ENCODE measurements at places on chromosomes 4 and X.

GRCh38 chrX:134139090-134139489 lies 97.9 kb upstream of the CCDC160 start:
- no peak for DNase-seq

DNA sequence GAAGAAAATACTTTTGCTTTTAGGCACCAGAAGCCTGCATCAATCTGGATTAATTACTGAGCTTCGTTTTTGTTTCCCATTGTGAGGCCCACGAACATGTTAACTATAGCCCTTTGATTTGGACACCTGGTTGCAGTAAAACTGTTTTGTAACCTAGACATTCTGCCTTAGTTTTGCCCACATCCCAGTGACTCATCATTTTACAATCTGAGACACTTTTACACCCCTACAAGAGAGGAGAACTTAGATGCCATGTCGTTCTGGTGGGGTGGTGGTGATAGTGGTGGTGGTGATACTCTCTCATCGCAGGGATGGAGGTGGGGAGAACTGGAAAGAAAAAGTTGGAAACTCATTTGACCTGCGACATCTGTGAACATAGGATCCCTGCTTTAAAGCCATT lies 1257.2 kb downstream of the ADGRL3 start:
- DNase-seq: no peak

DNA sequence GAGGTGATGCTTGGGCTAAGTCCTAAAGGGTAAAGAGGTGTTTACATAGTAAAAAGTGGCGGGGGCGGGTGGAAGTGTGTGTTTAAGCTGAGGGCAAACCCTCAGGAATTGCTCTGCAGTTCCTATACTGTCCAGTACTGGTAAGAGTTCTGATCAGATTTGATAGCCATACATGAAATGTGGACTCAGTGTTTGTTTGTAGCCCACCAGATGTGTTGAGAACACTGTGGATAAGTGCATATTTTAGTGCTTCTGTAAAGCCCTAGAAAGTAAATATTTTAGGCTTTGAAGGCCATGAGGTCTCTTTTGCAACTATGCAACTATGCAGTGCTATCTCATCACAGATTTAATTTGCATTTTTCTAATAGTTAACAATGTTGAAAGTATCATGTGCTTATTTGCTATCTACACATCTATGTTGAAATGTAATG lies 80.7 kb upstream of the EOLA2 start:
- no peak for DNase-seq

DNA sequence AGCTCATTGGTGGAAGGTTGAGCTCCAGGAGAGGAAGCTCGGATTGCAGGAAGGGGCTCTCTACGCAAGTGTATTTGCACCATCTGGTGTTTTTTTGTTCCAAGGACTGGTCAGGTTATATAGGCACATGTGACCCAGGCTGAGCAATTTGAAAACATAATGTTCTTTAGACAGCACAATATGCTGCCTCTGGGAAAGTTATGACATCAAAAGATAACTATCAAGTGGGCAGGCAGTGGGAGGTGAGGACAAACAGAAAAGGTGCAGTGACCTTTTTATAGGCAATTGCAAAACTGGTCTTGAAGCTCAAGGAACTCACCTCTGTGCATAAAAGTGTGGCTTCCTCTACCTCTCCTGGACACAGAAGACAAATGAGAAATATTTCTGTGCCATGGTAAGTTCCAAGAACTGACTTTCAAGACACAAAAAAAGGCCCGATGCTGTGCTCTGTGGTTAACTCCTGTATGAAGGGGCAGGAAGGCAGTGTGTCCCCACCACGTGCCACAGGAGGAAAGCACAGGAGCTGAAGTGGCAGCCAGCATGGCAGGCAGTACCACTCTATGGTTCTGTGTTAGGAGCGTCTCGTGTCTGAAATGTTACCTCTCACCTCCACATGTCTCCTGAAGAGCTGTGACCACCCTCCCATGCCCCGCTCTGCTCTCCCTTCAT lies 128.6 kb downstream of the SHROOM3 start:
- no peak for DNase-seq

- no peak for DNase-seq
These were observed 287.6 kb downstream of the ARHGAP24 start for GRCh38 chr4:85762529-85762871.

DNA sequence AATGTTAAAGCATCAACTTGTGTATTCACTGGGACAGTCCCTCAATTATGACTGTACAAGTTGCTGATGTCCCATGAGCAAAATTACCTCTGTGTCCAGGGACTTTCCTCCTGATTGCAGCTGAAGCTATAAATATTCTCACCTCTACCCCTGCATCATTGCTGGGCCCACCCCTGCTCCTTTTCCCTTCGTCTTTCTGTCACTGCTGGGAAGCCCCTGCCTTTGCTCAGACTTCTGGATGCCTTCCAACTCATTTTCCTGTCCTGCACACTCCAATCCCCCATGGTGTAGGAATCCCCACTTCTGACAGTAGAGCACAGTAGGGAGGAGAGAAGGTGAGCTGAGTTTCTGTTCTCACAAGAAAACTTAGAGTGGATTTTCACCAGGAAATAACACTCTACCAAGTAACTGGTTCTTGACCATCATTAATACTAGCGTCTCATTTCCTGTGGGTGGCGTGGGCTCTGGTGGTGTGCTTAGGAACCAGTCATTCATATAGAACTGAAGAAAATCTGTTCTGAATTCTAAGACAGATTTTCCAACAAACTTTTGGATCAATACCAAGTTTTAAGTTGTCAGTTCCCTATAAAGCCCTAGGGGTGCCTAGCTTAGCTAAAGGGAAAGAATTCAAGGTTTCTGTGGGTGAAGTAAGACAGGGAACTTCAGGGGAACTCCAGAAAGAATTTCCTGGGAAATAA lies 136.2 kb upstream of the MED14 start:
- DNase-seq: no peak

GRCh38 chr4:92270908-92271307 lies 32.9 kb upstream of the GRID2 start:
- DNase-seq: no peak

- no peak for DNase-seq
These were observed 144.5 kb downstream of the APBB2 start for GRCh38 chr4:41069838-41070237.

DNA sequence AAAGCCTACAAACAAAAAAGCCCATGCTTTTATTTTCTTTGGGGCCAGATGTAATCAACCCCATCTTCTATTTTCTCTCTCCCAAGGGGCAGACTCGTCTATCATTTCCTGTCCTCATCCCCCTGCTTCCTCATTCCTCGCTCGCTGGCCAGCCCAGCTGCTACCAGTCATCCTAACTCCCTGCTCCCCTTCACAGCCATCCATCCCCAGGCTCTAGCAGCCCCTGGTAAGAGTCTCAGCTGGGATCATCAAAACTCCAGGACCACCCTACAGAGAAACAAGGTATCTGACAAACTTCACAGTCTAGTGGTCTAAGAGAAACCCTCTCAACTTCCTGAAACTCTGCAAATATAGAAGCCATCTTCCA lies 23.6 kb downstream of the SH3KBP1 start:
- DNase-seq: no peak

GRCh38 chr4:1247864-1248244 lies 1.1 kb downstream of the CTBP1 start:
- no peak for DNase-seq

DNA sequence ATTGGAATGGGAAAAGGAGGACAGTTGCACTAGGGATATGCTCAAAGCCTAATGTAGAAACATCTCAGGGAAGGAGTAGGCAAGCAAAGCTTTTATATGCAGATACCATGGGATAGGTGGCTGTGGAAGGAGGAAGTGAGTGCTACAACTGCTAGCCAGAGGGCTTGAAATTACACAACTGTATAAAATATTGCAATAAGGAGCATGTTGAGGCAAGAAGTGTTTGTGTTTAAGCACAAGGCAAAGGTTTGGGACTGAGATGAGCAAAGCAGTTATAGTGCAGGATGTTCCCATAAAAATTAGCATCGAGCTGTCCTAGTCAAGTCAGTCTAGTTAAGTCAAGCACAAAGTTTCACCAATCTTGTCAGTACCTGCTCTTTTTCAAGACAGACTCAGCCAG lies 35.6 kb upstream of the DCAF8L1 start:
- no peak for DNase-seq

DNA sequence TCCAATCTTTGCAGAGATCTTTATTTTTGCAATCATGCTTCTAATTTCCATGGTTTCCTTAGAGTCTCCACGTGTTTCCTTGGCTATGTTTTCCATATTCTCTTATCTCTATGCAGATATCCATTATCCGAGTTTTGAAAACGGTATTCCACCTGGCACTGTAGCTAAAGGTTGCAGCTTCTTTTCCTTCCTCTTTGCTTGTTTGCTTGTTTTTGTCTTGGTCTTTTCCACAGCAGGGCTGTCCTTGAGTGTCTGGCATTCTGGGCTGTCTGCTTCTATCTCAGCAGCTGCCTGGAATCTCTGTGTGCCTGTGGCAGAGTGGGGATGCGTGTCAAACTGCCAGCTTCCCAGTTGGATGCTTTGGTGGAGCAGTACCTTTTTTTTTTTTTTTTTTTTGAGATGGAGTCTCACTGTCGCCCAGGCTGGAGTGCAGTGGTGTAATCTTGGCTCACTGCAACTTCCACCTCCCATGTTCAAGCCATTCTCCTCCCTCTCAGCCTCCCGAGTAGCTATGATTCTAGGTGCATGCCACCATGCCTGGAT lies 46.9 kb downstream of the WFS1 start:
- DNase-seq: no peak

DNA sequence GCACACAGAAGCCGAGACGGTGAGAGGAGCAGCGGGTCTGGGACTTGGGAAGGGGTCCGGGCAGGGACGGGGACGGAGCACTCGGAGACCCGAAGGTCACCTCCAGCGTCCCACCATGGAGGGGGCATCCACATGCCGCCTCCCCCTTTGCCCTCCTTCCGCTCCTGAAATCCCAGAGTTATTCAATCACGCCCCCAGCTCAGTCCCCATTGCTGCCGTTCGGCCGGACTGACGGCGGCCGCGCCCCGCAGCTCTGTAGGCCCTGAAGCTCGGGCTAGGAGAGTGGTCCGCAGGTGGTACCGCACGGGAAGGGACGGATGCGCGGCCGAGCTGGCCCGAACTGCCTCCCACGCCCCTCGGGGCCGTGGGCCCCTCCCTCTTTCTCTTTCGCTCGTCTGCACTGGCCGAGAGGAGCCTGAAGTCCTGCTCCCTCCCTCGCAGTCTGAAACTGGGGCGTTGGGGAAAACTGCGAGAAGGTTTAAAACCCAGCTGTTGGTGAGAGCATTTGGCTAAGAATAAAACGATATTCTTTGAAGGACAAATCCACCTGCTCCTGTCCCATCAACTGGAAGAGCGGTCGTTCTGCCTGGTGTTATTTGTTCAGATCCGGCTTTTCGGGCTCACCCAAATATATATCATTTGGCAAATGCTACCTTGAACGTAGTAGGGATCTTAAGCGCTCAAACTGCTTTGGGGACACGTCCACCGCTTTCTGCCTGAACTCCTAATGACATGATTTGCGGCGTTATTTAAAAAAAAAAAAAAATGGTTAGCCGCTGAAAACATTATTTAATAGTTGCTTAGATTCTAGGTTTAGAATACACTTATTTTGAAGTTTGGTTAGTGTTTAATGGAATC lies 719 bp downstream of the USO1 start:
- DNase-seq: peak; percentile 66

DNA sequence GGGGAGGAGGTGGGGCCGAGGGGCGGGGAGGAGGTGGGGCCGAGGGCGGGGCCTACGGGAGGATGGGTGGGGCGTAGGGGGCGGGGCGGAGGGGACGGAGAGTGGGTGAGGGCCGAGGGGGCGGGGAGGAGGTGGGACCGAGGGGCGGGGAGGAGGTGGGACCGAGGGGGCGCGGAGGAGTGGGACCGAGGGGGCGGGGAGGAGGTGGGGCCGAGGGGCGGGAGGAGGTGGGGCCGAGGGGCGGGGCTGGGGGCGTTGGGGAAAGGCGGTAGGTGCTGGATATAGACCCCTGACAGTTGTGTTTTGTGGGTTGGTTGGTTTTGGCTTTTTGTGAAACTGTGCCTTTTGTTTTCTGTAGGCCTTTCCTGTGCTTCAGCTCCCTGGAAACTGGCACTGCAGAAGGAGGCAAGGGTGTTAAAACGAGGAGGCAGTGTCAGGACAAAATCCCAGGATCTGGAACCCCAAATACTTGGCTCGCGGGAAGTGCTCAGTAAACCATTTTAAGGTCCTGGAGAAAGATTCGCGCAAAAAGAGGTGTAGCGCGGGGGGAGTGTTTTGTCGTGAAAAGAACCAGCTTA lies 580 bp upstream of the MMGT1 start:
- peak; percentile 60 for DNase-seq

DNA sequence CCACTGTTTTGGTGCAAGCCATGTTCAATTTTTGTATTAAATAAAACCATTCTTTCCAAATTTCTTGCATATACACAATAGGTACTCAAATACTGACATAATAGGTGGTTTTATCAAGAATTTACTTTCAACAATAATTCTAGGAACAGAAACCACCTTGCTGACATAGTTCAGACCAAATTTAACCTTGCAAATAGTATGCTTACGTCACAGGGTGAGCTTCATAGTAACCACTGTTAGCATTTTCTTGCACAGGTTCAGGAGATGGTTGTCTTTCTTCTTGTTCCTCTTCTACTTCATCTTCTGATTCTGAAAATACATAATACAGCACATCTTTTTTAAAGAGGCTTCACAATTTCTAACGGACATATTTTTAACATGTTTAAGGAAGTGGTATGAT lies 17.6 kb downstream of the G3BP2 start:
- no peak for DNase-seq

DNA sequence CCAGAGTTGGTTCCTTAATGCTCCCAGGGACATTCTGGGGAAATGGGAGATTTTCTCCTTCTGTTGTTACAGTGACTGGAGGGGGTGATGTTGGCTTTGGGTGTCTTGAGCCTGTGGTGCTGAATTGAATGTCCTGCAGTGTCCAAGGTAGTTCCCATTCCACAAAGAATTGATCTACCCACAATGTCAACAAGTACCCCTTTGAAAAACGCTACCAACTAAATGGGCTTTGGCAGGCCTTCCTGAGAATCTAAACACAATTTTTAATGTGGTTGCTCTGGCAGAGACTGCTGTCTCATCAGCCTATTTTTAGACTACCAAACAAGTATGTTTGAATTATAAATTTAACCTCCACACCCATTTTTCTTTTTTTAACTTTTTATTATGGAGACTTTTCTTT lies 69.4 kb downstream of the CCKAR start:
- no peak for DNase-seq

- DNase-seq: no peak
These were observed 17.3 kb upstream of the CCDC149 start for GRCh38 chr4:24930151-24930550.

DNA sequence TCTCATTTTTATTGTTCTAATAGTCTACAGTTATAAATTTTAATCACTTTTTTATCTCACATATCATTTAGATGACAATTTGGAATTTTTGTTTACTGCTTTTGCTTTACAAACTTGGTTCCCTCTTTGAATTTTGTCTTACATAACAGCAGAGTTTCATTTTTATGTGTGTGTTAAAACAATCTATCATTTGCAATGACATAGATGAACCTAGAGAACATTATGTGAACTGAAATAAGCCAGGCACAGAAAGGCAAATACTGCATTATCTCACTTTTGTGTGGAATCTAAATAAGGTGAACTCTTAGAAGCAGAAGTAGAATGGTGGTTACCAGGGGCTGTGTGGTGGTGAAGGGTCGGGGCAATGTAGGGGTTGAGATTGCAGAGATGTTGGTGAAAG lies 170.7 kb downstream of the GASK1B start:
- no peak for DNase-seq

GRCh38 chr4:151267822-151268535 lies 9.0 kb upstream of the PRSS48 start:
- no peak for DNase-seq

GRCh38 chr4:98176531-98176930 lies 33.3 kb upstream of the STPG2 start:
- no peak for DNase-seq

Measured in midbrain (tissue), 1 donor.